WTC11 (cell line): ENCODE measurements at places on chromosomes 6 and 20.

DNA sequence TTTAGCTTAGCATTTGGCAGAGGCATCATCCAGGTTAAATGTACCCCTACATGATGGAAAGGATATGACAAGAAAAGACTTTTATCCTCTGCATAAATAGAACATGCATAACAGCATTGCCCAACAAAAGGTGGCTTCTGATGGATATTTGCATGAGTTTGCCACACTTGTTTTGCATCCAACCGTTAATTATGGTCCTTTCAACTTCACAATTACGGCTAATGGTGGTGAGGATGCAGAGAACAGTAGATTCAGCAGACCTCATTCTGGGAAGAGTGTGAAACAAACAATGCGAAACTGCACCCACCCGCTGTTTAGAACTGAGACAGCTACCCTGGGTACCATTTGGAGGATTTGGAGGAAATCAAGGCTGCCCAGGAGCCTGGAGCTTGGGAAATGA is 690.9 kb upstream of the CHD6 start:
- no peak for DNase-seq

DNA sequence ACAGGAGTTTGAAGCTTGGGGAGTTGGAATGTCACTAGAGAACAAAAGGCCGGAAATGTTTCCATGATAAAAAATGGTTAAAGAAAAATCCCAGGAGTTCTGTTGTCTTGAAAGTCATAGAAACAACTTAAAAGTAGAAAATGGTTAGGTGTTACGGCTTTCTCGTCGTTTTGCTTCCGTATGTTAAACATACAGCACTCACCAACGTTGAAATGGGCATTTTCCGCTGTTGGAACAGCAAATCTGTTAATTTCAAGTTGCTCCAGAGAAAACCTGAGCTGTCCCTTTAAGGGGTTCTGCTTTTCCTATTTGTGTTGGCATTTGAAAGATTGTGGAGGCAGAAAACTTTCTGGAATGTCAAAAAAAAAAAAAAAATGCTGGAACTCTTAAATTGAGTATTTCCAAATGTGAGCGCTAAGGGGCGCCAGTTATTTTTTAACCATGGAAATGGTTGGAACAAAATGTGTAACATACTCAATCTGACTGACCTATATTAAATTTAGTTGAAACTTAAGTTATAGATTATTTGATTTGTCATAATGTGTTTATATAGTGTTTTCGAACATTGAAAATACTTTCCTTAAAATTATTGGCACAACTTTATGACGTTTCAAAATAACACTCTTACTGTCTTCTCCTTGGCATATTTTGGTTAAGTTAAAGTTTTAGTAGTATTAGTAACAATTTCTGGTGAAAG is 2.2 kb downstream of the QKI start:
- DNase-seq = no peak

GRCh38 chr20:33908336-33908735 is 85.4 kb upstream of the RALY start:
- no peak for DNase-seq

DNA sequence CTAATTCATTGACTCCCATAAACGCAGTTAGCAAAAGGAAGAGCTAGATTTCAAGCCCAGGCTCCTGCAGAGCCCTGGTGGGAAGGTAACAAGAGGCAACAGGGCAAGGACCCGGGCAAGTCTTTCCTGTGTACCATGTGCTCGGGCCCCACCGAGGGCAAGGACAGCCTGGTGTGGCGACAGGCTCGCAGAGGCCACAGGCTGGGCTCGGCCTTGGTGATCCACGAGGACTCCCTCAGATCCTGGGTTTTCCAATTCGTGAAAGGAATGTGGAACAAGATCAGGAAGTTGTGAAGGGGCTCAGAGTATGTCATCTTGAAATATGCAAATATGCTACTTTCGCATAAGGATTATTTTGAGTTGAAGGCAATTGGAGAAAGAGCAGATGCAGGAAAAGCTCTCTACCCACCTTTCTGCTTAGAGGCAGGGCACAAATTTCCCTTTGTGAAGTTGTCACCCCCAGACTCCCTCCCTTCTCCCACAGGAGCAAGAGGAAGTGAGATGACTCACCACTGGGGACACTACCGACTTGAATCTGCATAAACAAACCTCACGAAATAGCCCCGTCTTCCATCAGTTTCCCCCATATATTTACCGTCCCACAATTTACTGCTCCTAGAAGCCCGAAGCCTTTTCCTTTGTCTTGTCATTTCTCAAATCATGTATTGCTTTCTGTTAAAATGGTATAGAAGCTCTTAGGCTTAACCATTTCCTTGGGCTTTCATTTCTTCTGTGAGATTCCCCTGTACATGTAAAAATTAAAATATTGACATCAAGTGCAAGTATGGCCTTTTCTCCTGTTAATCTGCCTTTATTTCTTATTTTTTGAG is 79.0 kb downstream of the PSMG4 start:
- DNase-seq = no peak

DNA sequence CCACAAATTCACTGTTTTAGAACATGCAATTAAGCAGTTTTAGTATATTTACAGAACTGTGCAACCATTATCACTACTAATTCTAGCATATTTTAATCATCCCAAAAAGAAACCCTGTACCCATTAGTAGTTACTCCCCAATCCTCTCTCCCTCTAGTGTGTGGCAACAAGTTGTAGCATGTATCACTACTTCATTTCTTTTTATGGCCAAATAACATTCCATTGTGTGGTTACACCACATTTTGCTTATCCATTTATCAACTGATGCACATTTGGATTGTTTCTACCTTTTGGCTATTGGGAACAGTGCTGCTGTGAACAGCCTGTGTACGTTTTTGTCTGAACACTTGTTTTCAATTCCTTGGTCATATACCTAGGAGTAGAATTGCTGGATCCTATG is 31.5 kb upstream of the FKBP1A start:
- no peak for DNase-seq

- DNase-seq = peak; percentile 19
Observed at GRCh38 chr20:18055261-18055660, 2.5 kb downstream of the OVOL2 start.

GRCh38 chr6:155261111-155261900 is 2.5 kb upstream of the CLDN20 start:
- DNase-seq = peak; percentile 40

GRCh38 chr6:32970413-32971241 is 2.2 kb downstream of the BRD2 start:
- DNase-seq = peak; percentile 78

DNA sequence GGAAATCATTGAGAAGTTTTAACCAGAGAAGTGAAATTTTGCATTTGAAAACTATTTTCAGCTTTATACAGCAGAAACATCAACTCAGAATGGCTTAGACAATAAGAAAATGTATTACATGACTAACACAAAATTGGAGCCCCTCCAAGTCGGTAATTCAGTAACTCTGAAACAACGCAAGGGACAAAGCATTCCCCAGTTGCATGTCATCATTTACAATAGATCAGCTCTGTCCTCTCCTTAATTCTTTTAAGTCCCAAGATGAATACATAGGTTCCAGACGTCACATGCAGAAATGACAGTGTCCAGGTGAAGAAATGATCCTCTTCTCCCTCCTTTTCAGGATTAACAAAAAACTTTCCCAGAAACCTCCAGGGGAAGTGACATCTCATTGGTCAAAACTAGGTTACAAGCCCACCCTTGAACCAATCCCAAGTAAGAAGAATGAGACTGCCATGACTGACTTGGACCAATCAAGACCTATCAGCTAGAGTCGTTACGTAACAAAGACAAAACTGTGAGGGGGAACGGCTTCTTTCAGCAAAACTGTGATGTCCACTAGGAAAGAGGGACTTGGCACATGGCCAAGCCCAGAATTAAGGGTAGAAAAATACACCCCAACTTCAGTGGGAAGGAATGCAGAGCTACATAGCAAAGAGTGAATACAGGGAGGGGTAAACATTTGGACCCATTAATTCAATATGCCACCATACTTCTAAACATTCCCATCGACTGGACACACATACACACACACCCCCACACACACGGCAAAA is 149.8 kb upstream of the PRND start:
- DNase-seq = no peak

DNA sequence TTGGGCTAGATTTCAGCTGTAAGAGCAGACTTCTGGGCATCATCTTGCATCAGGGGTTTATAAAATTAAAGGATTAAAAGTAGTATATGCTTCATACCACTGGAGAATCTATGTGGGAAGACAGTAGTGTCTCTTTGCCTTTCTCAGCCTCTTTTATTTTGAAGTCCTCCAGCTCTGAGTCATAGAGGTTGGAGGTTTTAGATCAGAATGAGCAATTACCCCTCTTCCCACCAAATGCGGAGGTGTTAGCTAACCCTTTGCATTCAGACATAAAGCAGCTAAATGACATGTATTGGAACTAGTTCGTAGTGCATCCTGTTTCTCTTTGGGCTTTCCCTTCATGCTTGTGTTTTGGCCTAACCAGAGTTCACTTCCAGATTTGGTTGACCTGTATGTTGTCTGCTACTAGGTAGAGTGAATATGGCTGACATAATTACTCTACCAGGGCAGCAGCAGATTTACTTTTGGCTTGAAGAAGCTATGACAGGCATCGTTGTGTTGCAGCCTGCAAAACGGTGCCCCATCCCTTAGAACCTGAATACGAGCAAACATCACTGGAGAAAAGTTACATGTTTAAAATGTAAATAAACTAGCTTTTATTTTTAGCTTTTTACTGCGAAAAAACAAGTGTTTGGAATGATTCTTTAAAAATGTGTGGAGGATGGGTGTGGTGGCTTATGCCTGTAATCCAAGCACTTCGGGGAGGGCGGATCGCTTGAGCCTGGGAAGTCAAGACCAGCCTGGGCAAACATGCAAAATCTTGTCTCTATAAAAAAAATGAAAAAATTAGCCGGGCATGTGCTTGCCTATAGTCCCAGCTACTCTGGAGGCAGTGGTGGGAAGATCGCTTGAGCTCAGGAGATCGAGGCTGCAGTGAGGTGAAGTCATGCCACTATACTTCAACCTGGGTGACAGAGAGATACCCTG is 82.2 kb downstream of the MYO6 start:
- DNase-seq = no peak

DNA sequence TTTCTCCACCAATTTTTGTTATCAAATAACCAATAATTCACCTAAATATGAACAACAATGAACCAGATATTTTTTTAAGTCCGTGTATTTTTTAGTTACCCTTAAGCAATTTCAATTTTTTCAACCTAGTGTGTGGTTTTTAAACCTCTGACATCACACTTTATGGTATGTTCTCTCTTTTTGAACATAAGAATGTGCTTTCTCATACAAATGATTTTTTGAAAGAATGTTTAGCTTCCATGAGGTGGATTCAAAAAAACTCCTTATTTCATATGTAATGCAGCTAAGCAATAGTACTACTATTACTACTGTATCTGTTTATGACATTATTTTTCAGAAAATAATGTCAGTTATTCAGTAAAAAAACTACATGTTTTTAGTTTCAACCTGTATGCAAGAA is 19.4 kb upstream of the MEI4 start:
- no peak for DNase-seq

DNA sequence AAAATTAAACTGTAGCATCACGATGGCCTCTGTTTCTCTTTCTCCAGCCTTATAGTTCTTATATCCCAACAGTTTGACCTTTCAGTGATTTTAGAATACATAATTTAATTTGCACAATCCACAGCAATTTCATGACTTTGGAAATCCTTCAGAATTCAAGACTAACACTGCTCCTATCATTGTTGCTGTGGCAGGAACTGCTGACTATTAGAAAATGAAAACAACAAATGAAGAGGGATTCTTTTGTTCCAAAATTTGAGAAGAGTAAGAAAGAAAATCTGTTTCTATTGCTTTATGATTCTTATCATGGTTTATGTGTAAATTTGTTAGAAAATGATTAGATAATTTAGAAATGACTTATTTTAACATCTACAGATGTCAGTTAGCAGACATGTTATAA is 604.0 kb upstream of the ADGRB3 start:
- no peak for DNase-seq

DNA sequence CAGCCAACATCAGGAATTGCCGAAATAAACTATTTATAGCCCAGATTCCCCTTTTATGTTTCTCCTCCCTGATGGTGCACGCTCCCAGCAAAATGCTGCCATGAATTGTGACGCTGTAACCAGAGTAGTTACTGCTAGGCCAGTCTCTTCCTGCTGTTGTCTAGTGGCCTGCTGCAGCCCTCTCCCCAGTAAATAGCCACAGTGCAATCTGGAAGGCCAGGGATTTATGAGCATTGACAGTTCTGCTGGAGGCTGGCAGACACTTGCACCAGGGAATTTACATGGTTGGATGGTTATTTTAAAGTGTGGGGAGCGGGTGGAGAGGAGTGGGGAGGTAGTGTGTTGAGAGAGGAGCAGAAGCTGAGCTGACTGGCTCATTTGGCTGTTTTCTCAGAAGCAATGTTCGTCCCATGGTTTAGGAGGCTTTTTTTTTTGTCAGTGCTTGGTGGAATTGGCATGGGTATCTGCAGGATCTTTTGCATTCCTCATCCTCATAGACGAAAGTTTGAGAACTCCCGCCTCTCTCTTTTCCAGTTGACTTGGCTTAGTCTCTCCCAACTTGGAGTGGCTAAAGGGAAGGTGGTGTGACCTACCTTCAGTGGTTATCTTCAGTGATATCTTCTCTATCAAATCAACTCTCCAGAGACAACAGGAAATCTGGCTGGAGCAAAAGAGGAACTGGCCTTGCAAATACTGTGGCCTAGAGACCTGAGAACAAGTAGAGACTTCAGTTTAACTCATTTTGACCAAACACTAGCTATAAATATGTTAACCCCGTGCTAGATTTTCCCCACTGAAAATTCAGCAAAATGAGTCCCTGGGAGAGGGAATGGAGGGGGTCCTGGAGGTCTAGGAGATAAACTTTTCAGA is 99.3 kb upstream of the VSTM2L start:
- no peak for DNase-seq

GRCh38 chr6:146827216-146827928 is 228.6 kb downstream of the ADGB start:
- no peak for DNase-seq

GRCh38 chr6:158662954-158663624 is 13.2 kb downstream of the SYTL3 start:
- DNase-seq = no peak
